PC-9 (cell line): ENCODE measurements at places on chromosomes 4 and X. TPM values are rescaled to one million over a fixed set of nuclear protein-coding genes. Genes with fewer than 3 reads are reported as not detected.

Gene MAGEA3
- total RNA-seq = 133 and 135 TPM in 2 replicates

DNA sequence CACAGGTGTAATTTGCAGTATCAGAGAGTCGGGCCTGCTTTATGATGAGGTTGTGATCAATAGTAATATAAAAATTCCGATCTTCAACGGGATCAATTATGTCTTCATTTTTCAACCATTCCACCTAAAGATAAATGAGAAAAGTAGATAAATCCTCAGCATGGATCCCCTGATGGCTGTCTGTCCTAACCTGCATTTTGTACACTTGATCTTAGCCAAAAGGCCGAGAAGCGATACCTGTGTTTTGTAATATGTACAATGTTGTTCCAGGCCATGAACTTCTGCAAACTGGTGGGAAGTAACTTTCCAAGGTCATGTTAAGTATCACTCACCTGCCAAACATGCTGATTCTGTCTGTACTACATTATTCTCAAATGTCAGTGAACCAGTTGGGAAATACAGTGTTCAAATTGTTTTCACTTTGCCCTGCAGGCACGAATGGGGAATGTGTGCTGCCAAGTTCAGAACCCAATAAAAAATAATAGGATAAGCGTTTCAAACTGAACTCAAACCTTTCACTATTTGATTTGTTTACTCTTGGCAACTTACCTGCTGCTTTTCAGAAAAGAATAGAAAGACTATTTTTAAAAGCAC is 298.1 kb downstream of the UNC5C start:
- no peak overlapping the region for H3K27ac ChIP-seq
- H3K27me3 ChIP-seq = no peaks in the 10 kb centered on the region
- DNase-seq = peak; percentile 66
- H3K4me3 ChIP-seq = no peak overlapping the region
- peaks cover 10% of the 10 kb centered on the region; the same call in 1 of the 2 replicates for H3K4me1 ChIP-seq

GRCh38 chr4:37847311-37847884 is 20.9 kb downstream of the PGM2 start:
- DNase-seq = no peak
- peaks cover 2% of the 10 kb centered on the region; the same call in 1 of the 2 replicates for H3K36me3 ChIP-seq
- no peaks in the 10 kb centered on the region for H3K27me3 ChIP-seq
- H3K27ac ChIP-seq = no peak overlapping the region
- H3K4me1 ChIP-seq = no peaks in the 10 kb centered on the region
- no peak overlapping the region for H3K4me3 ChIP-seq

GRCh38 chr4:37685823-37686372 is 278 bp downstream of the RELL1 start:
- DNase-seq = no peak
- no peaks in the 10 kb centered on the region for H3K36me3 ChIP-seq
- no peak overlapping the region for H3K27ac ChIP-seq

Gene FGFRL1
- 59.5 and 61.6 TPM in 2 replicates for total RNA-seq

GRCh38 chrX:138704596-138704995 is 6.9 kb downstream of the FGF13 start:
- no peak for DNase-seq
- H3K4me1 ChIP-seq = no peaks in the 10 kb centered on the region
- no peaks in the 10 kb centered on the region for H3K27me3 ChIP-seq
- no peak overlapping the region for H3K4me3 ChIP-seq

- no peak overlapping the region for H3K27ac ChIP-seq
- H3K4me1 ChIP-seq = peaks cover 19% of the 10 kb centered on the region
- no peaks in the 10 kb centered on the region for H3K36me3 ChIP-seq
- no peak overlapping the region for H3K4me3 ChIP-seq
Observed at GRCh38 chr4:122542411-122543236, 78.2 kb downstream of the IL21 start.

- no peaks in the 10 kb centered on the region for H3K27me3 ChIP-seq
- H3K4me1 ChIP-seq = no peaks in the 10 kb centered on the region; the same call in 1 of the 2 replicates
- no peaks in the 10 kb centered on the region for H3K36me3 ChIP-seq
- DNase-seq = peak; percentile 47
Observed at GRCh38 chrX:147894366-147894963, 17.3 kb upstream of the FMR1 start.

- no peaks in the 10 kb centered on the region for H3K4me1 ChIP-seq
- H3K36me3 ChIP-seq = no peaks in the 10 kb centered on the region
- no peak for DNase-seq
- H3K27me3 ChIP-seq = peaks cover 12% of the 10 kb centered on the region; the same call in 1 of the 2 replicates
Observed at GRCh38 chr4:121957266-121957665, 5.4 kb upstream of the TRPC3 start.

DNA sequence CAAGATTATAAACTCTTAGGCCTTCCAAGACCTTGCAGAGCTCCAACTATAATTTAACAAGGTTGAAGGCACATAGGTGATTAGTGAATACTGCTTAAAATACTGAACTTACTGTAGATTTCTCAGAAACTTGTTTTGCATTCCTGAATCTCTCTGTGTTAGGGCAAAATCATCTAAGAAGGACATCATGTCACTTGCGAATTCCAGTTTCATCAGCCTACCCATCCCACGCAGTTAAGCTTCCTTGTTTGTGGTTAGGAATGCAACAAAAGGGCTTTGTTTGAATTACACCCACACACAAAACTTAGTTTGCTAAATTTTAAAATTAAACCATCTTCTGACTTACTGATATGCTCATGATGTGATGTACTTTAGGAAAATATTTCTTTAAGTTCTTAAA is 174.0 kb downstream of the SOWAHB start:
- H3K27ac ChIP-seq = peak overlapping the region; percentile 60
- peaks cover 33% of the 10 kb centered on the region for H3K4me1 ChIP-seq
- no peaks in the 10 kb centered on the region for H3K27me3 ChIP-seq
- DNase-seq = no peak

Gene EDNRA
- total RNA-seq = not detected in 2 replicates

GRCh38 chrX:40622479-40623138 is 619 bp upstream of the MPC1L start:
- DNase-seq = no peak
- no peaks in the 10 kb centered on the region for H3K27me3 ChIP-seq
- H3K4me3 ChIP-seq = no peak overlapping the region
- H3K36me3 ChIP-seq = no peaks in the 10 kb centered on the region
- H3K4me1 ChIP-seq = no peaks in the 10 kb centered on the region

Gene GLOD5
- not detected in 2 replicates for total RNA-seq
